Activated T-helper 17 cell treated with anti-CD3 and anti-CD28 coated beads, Interleukin-2, amount 50 U/mL, for 72 hours (primary cell): ENCODE measurements at places on chromosomes 6 and 20. TPM values are rescaled to one million over a fixed set of nuclear protein-coding genes. Genes with fewer than 3 reads are reported as not detected.

GRCh38 chr6:82750556-82750955 lies 315.1 kb downstream of the UBE3D start:
- ATAC-seq = no peak

- ATAC-seq = no peak
Observed at GRCh38 chr20:40675599-40676221, 13.3 kb downstream of the MAFB start.

DNA sequence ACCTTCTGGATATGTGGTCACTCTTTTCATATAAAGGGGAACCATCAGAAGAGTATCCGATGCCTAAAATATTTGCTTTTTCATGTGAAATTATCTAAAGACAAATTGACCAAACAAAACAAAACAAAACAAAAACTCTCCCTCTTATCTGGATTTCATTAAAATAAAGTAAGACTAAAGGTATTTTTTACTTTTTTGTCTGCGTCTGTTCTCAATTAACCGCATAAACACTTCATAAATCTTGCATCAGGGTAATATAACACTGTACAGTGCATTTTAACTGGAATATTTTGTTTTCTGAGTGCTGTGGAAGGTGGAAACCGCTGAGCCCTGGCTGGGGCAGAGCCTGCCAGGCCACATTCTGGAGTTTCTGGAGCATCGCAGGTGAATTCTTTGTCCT lies 234.1 kb upstream of the ZFP64 start:
- no peak for ATAC-seq

DNA sequence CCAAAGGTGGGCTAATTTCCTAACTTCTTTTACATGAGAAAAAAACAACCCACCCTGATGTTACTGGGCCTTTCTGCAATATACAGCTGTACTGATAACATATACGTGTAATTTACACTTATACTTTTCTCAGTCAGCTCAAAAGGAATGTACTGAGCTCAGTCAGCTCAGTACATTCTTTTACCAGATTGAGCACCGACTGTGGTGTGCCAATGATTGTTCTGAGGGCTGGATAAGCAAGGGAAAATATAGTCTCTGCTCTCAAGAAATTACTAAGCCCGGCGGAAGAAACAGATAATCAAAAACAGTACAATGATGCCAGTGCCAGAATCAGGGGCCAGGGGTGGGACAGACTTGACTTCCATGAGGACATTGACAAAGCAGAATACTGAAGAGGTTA lies 10.0 kb upstream of the BLOC1S5 start:
- no peak for ATAC-seq

DNA sequence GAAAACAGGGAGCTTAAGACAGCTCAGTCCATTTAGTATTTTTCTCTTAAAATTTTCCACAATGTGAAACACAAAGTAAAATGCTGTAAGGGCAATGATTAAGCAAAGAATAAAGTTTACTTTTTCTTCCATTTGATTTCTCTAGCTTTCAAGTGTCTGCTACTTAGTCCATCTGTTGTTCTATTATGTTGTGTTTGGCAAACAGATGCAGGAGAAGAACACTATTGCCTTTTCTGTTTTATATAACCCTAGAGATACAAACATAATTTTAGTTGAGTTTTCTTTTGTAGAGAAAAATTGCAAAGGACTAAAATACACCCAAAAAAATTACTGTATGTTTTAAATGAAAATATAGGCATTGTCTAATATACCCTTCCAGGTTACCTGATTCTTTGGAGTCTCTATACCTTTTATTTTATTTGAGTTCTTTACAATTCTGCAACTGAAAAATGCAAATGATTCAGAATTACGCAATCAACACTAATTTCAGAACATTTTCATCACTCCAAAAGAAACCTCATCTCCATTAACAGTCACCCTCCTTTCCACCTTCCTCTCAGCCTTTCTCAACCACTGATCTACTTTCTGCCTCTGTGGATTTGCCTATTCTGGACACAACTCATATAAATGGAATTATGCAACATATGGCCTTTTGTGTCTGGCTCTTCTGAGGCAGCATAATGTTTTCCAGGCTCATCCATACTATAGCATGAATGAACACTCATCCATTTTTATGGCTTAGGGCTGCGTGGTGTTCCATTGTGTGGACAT lies 96.9 kb downstream of the MKKS start:
- ATAC-seq = peak; percentile 75

- no peak for ATAC-seq
Observed at GRCh38 chr20:8130840-8131526, 1.1 kb upstream of the PLCB1 start.

DNA sequence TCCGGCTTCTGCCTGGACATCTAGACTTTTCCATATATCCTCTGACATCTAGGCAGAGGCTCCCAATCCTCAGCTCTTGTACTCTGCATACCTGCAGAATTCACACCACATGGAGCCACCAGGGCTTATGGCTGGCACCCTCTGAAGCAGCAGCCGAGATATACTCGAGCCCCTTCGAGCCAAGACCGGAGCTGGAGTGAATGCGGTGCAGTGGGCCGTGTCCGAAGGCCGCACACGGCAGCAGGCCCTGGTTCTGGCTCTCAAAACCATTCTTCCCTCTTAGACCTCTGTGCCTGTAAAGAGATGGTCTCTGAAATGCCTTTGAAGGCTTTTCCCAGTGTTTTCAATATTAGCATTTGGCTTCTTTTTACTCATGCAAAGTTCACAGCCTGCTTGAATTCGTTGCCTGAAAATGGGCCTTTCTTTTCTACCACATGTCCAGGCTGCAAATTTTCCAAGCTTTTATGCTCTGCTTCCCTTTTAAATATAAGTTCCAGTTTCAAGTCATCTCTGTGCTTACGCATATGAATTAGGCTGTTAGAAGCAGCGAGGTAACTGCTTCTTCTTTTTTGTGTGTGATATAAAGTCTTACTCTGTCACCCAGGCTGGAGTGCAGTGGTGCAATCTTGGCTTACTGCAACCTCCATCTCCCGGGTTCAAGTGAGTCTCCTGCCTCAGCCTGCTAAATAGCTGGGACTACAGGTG lies 3.8 kb upstream of the SIRPB1 start:
- ATAC-seq = no peak

DNA sequence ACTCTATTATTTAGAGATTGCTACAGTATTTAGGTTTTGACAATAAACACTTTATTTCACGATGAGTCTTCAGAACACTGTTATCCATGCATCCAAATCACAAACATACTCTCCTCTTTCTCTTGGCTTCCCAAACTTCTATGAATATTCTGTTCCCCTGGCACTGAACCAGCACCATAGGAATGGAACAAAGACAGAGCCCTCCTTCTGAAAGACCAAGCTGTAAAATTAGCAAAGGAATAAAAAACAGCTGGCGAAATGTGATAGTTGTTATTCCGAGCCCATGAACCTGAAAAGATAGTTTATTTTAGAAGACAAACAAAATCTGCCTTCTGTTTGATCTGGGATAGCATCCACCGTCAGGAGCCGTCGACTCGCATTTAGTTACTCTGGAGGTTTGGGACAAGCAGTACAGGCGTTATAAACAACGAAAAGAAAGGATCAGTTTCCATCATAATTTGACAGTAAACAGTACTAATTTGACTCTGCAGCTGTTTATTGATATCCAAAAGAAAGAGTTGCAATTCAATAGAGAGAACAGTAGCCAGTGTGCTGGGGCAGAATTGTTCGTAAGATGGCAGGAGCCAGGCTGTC lies 161.4 kb downstream of the CLIC5 start:
- ATAC-seq = no peak

DNA sequence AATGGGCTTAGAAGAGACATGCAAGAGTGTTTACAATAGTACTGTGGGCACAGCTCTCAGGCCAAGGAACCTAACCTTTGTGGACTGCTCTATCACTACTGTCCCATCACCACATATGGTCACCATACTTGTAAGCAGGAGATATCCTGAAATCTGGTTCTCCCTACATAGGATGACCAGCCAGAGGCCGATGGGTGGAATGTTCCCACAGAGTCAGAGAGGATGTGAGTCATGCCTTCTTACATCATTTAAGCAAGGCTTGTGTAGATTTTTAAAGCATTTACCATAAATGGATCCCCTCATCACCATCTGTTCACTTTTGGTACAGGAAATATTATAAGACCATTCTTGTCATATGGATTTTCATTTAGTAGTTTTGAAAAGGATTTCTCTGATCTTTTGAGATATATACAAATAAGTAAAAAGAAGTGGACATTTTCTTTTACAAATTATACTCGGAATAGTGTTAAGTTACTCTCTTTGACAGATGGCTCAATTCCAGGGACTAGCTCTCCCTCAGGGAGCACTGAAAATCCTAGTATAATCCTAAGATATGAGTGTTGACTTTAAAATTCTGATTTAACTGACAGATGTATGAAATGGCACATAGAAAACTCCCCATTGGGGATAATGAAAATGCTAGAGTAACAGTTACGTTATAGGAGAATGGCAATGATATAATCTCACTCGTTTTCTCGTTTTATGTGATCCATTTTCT lies 6.6 kb downstream of the HTR1B start:
- no peak for ATAC-seq

DNA sequence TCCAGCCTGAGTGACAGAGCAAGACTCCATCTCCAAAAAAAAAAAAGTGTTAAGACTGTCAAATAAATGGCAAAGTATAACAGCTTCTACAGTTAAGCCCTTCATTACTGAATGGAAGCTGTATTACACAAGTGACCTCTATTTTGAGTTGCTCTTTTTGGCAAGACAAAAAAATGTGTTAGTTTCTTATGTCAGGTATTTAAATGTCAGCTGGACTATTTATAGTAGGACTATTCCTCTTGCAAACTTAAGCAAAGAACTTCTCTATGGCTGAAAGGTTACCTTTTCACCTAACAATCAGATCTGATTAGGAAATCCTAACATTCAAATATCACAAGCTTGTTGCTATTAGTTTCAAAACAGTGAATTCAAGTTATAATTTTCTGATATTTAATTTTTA lies 12.4 kb downstream of the UBE2V1 start:
- no peak for ATAC-seq

- ATAC-seq = no peak
Observed at GRCh38 chr20:37430778-37431460, 85.0 kb downstream of the SRC start.

DNA sequence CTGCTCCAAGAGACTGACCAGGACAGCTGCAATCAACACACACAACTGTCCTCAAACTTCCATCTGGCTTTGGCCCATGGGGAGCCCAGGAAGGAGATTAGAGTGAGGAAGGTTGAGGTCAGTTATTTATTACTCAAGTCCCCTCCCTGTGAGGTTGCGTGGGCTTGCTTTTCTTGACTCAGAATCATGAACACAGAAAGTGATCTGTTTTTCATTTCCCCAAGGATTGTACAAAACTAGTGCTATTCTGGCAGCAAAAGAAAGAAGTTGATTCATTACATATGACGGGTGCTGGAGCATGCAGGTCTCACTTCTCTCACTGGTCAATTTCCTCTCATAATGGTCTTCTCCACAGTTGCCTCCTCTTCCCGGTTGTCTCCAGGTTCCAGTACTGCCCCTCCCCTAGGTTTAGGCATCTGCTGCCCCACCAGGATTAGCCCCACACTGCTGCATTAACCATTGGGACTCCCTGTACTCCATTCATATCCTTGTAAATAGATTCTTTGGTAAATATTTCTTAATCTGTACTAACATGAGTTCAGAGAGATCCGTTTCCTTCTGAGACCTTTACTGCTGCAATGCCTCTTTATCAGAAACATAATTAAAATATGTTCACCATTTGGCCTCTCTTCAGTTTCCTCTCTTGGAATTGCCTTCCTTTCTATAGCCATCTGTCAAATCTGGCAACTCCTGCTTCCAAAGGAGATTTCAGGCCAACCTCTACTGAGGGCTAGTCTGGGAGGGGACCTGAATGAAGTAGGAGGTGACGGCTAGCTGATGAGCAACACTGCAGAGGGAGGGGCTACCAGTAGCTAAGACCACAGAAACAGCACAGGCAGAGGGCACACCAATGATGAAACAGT lies 888.8 kb downstream of the QKI start:
- ATAC-seq = no peak

CASP8AP2 gene
- total RNA-seq = 25.6 TPM

STK4 gene
- 168 TPM for total RNA-seq
